AML-193 (cell line): ENCODE measurements at places on chromosomes 2 and 18.

DNA sequence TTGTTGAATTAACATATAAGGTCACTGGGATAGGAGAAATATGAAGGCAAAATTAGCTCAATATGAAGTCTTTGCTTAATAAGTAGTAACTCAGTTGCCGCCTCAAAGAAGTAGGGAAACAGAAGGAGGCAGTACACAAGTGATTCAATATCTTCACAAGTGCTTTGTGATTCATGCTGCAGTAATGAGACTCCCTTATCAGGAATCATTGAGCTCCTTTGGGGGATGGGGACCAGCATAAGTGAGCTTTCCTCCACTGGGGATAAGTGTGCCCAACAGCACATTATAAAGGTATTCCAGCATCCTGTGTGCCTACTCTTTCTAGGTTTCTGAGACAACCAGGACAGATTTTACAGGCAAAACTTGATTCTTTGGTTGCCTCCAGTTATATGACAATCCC lies 323.4 kb upstream of the UBE2E3 start:
- no peak for DNase-seq

GRCh38 chr18:35241448-35241804 lies 592 bp downstream of the ZNF397 start:
- DNase-seq = no peak

- peak; percentile 34 for DNase-seq
Measured at GRCh38 chr18:23828426-23828825, 139.2 kb downstream of the LAMA3 start.

DNA sequence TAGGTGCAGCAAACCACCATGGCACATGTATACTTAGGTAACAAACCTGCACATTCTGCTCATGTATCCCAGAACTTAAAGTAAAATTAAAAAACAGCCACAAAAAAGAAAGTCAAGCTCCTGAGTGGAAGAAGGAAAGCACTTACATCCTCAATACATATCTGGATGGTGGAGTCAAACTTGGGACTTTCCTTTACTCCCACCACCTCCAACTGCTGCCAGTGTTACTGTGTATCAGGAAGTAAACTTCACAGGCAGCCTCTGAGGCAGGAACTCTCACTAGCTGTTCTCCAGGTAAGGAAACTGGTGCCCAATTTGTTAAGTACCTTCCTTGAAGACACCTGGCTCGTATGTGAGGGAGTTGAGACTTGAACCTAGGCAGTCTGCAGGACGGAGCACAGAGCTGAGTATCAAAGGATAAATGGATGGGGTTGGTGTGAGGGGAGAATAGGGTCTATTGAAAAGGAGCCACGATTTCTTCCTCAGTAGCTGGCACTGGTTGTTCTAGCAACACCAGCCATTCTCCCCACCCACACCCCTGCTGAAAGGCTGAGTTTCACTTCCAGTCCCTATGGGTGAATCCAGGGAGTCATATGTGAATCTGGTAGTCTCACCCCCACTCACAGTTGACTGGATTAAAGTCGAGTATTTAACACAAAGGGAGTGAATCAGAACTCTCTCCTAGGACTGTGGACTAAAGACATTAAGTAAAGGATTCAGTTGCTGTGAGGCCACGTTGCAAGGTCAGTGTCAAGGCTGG lies 50.0 kb upstream of the GPR39 start:
- DNase-seq = no peak

- DNase-seq = no peak
Measured at GRCh38 chr2:172999641-173000386, 75.8 kb upstream of the MAP3K20 start.

DNA sequence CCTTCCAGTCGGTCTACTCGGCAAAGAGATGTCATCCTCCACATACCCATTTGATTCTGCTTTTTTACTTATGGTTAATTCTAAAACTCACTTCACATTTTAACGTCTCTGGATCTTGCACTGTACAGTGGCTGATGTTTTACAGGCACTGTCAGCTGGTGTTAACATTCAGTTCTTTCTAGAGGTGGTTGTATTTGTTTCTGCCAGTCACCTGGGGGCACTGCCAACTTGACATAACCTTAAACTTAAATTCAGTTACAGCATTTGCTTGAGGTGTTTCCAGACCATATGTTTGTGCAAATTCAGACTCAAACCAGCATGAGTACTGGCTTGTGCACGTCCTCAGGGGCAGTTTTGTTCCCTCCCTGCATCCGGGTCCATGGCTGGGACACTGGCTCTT lies 5.3 kb upstream of the TMEM185B start:
- peak; percentile 13 for DNase-seq

DNA sequence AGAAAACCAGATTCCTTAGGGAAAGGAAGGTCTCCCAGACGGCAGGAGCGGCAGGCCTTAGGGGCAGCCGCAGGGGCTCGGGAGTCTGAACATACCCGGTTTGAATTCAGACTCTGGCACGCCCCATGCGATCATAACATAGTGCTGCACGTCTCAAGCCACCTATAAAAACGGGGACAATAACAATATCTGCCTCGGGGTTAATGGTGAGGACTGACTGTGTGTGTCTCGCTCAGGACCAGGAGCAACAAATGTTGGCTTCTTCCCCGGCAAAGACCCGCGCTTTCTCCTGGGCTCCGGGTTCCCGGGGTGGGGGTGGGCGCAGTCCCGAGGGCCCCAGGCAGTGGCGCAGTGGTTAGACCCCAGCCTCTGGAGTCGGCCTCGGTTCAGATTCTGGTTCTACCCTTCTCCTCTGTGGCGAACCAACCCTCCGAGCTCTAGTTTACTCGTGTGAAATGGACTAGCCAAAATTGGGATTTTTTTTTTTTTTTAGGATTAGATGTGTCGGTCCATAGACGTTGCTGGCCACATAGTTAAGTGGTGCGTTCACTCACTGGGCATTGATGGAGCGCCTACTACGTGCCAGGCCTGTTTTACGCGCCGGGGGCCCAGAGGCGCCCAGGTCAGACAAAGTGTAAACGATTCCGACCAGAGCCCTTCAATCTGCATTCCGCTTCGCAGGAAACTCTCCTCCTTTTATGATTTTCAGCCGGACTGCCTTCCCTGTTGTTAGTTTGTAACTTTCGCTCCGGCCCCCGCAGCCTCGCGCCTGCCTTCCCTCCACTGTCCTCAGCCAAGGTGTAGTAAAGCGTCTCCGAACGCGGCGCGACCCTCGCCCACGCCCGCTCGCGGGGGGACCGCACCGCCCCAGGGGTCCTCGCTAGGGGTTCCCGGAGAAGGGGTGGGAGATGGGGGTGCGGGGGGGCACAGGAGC lies 820 bp upstream of the SH3BP4 start:
- no peak for DNase-seq

GRCh38 chr2:149612122-149612521 lies 24.5 kb upstream of the MMADHC start:
- no peak for DNase-seq

- DNase-seq = no peak
Measured at GRCh38 chr2:8116661-8117060, 565.2 kb upstream of the ID2 start.

DNA sequence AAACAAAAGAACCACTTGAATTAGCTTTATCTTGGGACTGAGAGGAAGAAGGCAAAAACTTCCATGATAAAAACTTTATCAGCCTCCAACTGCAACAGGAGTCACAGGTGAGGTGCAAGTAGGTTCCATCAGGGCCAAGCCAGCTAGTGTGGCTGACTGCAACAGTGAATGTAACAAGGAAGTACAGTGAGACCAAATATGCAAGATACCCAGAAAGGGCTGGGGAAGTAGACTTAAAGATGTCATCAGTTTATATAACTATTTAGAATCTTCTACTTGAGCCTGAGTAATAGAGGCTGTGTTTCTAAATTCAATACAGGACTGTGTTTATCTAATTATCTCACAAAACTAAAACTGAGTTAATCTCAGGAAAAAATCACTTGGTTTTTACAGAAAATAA lies 14.8 kb downstream of the PLEKHM3 start:
- peak; percentile 26 for DNase-seq

DNA sequence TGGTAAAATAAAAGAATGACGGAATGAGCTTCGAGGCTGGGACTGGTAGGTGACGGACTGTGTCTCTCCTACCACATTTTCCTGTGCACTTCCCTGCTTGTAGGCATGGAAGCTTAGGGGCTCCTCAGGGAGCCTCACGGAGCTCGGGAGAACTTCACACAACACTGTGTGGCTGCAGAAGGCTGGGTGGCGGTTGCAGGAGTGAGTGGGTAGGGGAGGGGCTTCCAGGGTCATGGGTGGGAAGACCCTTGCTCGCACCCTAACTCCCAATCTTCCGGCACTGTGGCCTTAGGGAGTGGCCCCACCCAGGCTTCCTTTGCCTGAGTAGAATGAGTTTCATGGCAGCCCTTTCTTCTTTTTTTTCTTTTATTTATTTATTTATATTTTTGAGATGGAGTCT lies 128.6 kb downstream of the INHBB start:
- no peak for DNase-seq

- no peak for DNase-seq
Measured at GRCh38 chr2:70344195-70344594, 42.3 kb upstream of the FAM136A start.

GRCh38 chr2:2873450-2873811 lies 504.2 kb downstream of the EIPR1 start:
- DNase-seq = no peak

DNA sequence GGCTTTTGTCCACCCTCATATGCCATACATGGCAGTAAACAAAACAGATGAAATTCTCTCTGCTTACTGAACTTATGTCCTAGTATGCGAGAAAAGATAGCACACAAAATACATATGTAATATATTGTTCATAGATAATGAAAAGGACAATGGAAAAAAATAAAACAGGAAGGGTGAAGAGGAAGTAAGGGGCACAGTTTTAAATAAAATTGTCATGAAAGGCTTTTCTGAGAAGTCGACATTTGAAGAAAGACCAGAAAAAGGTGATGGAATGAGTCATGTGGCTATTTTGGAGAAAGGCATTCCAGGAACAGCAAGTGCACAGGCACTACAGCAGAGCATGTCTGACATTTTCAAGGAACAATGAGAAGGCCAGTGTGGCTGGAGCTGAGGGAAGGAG lies 56.4 kb downstream of the KCNH7 start:
- DNase-seq = no peak

DNA sequence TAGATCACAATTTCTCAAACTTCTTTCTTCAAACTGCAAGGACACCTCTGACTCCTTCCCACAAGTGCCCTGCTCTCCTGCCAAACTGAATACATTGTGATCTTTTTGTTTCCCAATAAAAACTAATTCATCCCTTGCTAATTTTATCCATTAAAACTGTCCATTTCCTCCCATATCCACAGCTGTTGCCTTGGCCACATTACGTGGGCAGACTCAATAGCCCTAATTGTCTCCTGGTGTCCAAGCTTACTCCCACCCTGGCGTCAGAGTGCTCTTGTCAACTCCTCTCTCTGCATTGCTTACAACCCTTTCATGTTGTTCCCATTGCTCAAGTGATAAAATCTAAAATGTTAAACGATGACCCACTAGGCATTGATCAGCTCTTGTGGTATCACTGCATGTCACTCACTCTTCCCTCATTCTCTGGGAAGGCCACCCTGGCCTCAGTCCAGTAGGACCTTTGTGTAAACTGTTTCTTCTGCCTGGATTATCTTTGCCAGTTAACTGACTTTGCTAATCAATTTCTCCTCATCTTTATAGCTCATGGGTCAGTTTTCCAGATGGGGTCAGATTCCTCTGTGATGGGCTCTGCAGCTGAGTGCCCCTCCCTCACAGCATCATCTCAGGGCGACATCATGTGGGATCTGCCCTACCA lies 525.0 kb downstream of the SLC4A3 start:
- no peak for DNase-seq

- DNase-seq = no peak
Measured at GRCh38 chr2:28470759-28471158, 25.1 kb upstream of the PLB1 start.

DNA sequence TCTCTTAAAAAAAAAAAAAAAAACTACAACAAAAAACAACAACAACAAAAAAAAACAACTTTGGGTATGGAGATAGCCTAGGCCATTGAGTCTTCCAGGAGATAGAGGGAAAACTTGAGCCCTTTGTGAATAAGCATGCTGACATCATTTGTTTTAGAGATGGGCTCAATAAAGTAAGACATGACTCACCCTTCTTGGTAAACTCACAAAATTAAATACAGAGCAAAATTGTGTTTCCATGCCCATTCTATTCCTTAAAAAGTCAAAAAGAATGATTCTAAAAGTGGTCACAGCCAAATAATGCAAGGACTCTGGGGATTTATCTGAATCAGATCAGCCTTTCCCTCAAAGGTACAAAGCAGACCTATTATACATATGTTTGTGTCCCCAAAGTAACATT lies 117.4 kb downstream of the ETAA1 start:
- DNase-seq = no peak

DNA sequence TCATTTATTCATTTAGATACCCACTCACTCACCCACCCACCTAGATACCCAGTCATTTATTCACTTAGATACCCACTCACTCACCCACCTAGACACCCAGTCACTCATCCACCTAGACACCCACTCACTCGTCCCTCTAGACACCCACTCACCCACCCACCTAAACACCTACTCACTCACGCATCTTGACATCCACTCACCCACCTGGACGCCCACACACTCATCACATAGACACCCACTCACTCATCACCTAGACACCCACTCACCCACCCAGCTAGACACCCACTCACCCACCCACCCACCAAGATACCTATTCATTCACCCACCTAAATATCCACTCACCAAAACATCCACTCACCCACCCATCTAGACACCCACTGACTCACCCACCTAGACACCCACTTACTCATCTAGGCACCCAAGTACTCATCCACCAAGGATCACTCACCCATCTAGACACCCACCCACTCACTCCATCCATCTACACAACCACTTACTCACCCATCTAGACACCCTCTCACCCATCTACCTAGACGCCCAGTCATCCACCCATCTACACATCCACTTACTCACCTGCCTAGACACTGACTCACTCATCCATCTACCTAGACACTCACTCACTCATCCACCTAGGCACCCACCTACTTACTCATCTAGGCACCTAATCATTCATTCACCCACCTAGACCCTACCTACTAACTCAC lies 723.7 kb upstream of the RAB6C start:
- no peak for DNase-seq

DNA sequence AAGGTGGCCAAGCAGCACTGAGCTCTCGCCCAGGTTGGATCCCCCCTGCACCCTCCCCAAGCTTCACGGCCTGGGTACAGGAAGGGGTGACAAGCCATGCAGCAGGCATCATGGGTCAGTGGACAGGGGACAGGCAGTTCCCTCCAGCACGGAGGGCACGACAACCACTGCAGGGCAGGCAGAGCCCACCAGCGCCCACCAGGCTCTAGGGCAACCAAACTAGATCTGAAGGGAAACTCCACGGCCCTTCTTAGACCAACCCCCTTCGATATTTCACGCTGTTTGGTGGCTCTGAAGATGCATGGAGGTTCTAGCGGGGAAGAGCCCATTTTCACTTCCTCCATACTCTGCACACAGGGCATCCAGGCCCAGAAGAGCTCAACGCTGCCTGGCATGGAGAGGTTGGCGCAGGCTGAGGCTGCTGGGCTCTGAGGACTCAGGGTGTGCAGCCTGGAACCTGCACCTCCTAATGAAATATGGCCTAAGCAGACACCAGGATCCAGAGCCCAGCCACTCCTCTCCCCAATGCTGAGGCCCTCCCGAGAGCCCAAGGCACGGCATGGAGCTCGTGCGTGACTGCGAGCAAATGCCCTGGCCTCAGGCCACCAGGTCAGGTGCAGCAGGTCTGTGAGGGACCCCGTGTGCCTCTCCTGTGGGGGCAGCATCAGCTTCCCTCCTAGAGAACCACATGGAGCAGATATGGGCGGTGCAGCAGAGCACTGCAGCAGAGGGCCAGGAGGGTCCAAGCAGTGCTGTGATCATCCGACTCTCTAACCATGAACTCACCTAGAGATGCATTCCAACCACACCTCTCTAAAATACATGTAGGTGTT lies 8.7 kb upstream of the MTERF4 start:
- DNase-seq = no peak

GRCh38 chr18:32251466-32251865 lies 61.6 kb downstream of the MEP1B start:
- no peak for DNase-seq

- DNase-seq = no peak
Measured at GRCh38 chr2:123448801-123449200, 576.3 kb upstream of the CNTNAP5 start.
